Glutamatergic neuron (in vitro differentiated cells): ENCODE measurements at places on chromosomes 2 and 18. TPM values are rescaled to one million over a fixed set of nuclear protein-coding genes. Genes with fewer than 3 reads are reported as not detected.

TCF4 gene
- total RNA-seq = 199 TPM

GRCh38 chr2:210224941-210225672, at the start of gene ACADL:
ACADL (minus strand) TSS chr2:210225447; CDS start chr2:210225263, 184 bp downstream.
- peak; percentile 67 for DNase-seq

DNA sequence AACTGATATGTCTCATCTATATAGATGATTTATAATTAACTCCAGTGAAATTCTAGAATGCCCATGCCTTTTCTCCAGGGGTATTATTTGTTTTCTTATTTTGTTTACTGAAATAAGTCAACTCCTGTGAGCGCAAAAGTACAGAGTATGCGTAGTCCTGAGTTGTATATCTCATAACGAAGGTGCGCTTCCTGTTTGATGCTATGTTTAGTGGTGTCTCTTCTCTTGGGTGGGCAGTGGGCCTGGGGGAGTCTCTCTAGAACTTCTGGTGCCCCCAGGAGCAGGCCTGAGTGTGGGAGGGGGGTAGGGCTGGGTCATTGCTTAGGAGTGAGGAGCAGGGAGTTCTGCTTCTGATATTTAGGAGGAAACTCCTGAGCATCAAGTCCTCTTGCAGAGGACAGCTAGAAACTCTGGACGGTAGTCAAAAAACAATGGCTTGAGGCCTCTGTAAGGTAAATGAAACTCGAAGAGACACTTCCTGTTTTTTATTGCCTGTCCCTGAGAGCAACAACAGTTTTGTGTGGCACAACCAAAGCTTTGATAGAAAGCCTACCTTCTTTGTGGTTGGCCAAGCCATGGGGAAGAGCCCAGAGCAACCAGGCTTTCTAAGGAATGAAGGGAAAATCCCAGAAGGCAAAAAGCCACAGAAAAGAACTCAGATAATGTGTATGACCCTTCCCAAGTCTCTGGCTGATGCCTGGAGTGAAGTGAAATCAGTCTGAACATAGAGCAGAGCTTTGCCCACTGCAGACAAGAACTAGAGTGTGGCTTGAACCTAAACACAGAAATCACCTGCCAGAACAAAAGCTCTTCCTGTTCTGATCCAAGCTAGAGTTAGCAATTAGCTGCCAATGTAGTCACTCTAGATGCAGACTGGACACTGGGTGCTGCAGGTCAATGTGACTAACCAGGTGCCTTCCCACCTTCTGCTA, 8.5 kb upstream of the SP140L start:
- no peak for DNase-seq

FAM228A gene
- total RNA-seq = 0.69 TPM

- no peak for DNase-seq
These were observed 314.5 kb downstream of the LPIN1 start for GRCh38 chr2:12060886-12061285.
